ENCODE measurements at places on chromosomes 13 and 19.

- no peak for DNase-seq
These were observed 107.3 kb upstream of the ZNF507 start for GRCh38 chr19:32238076-32238475.

DNA sequence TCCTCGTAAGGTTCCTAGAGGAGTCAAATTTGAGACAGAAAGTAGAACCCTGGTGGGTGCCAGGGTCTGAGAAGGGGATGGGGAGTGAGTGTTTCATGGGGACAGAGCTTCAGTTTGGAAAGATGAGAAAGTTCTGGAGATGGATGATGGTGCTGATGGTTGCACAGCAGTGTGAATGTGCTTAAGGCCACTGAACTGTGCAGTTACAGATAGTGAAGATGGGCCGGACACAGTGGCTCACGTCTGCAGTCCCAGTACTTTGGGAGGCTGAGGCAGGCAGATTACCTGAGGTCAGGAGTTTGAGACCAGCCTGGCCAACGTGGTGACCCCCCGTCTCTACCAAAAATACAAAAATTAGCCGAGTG lies 917 bp downstream of the SPC24 start:
- no peak for DNase-seq

DNA sequence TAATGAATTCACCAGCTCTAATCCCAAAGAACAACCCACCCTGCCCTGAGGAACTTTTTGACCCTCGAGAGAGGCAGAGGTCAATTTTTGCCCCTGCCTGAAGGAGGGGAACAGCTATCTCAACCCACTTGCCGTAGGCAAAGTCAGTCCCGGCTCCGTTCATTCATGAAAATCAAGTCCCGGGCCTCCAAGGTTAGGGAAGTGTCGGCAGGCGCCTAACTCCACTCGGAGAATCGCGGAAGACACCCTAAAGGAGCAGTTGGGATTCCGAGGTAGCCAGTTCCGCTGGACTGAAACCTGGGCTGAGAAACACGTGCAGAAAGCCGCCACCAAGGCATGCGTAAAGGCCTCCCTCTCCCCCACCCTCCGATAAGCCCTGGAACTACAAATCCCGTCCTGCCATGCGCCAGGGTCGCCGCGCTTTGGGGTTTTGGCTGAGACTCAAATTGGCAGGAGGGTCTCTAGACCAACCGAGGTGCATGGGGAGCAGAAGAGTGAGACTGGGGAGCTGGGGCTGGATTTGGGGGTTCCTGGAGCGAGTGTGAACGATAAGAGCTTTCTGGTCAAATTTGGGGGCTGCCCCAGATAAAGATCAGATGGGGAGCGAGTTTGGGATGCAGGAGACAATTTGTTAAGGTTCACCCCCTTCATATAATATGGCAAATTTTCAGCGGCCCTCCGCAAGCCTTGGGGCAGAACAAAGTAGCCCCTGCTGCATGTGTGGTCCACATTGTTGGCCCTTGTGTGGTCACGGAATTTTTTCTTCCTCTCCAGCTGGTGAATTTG lies at the start of gene TNPO2:
Gene TNPO2, minus strand, starts transcription at position 292 of the 786 bp plus-strand sequence. CDS start 2,955 bp downstream, outside the sequence.
- DNase-seq: peak; percentile 87

DNA sequence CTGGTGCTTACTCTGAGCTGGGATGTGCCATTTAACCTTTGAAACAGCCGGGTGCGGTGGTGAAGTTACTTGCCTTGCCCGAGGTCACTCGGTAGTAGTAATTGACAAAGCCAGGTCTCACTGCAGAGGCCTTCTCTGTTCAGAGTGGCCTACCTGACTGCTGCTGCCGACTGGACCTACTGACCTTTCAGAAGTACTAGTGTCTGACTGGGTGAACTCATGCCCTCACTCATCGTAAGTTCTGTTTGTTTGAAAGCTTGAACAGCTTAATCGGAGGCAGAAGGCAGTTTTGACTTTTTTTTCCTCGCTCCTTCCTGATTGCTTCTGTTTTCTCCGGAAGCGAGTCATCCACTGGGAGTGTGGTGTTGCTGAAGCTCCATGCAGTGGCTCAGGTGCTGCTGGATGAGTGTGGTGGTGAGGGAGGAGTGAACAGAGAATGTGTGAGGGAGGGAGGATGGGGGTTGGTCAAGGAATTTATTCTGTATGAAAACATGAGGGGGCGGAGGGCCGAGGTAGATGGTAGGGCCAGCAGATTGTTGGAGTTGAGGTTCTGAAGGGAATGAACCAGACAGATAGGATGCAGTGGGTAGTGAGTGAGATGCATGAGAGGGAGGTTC lies 2.7 kb downstream of the SPINT2 start:
- no peak for DNase-seq

DNA sequence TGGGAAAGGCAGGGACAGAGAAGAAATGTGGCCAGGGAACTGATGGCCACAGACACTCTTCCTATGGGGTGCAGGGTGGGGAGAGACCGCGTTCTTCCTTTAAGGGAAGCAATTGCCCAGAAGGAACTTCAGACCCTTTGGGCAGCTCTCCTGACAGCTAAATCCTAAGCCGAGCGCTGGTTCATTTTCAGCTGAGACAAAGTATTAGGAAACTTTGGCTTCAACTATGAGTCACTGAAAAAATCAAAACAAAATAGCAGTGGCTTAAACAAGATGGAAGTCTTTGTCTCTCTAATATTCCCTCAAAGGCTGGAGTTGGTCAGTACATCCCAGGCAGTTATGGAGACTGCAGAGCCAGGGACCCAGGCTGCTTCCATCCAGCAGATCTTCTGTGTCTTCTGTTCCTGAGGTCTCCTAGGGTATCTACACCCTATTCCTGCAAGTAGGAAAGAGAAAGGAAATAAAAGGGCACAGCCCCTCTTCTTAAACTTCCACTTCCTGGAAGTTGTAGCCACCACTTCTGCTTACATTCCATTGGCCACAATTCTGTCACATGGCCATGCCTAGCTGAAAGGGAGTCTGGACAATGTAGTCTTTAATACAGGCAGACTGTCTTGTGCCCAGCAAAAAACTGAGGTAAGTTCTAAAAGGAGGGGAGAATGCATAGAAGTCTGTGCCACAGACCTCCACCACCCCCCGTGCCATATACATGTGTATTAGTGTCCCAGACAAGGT lies 163.5 kb downstream of the KATNAL1 start:
- DNase-seq: no peak

GRCh38 chr13:85638815-85639393 lies 160.3 kb downstream of the SLITRK6 start:
- DNase-seq: no peak

GRCh38 chr13:44833139-44833538 lies 156.1 kb downstream of the NUFIP1 start:
- DNase-seq: no peak

DNA sequence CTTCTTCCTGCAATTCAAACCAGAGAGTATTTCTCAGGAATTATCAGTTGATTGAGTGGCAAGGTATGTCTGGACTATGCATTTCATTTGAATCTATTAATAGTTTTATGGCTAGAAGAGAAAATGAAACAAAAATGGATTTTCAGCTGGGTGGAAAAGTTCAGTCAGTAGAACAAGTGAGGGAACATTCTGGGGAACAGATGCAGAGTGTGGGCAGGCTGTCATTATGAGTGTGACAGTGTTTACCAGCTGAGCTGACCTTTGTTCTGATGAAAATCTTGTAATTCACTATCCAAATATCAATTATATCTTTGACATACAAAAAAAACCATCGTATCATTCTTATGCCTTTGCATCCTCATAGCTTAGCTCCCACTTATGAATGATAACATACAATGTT lies 2.6 kb upstream of the CLC start:
- DNase-seq: no peak

DNA sequence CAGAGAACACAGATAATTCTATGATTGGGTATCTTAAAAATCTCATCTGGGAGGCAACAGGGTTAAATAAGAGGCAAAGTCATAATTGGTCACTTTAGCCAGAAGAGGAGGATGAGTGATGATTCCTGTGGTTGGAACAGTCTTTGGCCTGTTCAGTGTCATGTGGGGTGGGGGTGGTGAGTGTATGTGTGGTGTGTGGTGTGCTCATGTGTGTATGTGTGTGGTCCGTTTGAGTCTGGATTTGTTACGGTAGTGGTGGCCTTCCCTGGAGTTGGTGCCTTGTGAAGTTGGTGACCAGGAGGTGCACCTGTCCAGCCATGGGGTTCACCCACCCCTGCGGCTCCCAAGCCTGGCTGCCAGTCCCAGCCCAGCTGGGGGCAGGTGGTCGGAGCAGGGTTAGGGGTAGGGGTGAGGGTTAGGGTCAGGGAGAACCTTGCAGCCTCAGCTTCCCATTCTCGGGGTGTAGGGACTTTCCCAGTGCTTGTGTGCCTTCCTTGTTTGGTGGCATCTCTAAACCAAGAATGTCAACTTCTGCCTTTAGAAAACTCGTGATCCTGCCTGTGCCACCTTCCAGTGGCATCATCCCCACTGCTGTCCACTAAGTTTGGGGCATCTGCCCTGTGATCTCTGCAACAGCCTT lies 97.5 kb downstream of the RAB20 start:
- no peak for DNase-seq

DNA sequence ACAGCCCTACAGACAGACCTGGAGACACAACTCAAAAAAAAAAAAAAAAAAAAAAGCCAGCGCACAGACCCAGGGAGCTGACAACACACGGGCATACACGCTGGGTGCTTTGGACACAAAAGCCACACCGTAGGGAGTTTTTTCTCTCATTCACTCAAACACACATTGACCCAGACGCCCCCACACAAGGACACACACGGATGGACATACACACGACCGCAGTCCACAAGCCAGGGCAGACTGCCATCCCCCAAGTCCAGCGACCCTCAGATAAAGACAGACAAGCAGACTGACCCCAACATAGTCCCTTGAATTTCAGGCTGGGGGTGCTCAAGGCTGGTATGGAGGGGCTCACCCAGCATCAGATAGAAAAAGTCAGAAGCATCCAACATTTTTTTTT lies 12.0 kb upstream of the TUBB4A start:
- no peak for DNase-seq

DNA sequence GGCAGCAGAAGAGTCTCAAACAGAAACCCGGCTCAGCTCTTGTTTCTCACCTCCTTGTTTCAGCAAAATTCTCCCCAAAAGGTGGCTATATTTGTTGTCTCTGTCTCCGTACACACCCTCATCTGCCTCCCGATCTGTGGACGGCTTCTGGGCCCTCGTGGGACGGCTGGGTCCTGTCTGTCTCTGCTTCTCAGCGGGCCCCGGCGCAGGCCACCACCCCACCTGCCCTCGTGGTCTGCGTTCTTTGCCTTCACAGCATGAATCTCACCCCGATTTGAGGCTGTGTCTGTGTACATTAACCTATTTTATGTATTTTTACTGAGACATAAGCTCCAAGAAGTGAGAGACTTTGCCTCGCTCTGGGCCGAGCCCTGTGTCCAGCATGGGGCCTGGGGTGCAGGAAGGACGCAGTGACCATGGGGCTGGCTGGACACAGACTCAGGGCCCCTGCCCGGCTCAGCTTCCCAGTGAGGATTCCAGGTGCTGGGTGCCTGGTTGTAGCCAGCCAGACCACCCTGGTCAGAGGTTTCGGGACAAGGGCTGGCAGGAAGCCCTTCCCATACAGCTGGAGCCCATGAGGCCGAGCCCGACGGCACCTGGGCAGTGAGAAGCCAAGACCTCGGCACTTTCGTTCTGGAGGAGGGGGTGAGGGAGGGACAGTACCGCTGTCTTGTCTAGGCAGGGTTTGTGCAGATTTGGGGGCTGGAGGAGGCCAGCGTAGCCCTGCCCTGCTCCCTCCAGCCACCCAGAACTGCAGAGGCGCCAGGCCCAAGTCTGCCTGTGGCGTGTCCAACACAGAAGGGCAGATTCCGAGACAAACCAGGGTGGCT lies 78.5 kb upstream of the MCF2L start:
- DNase-seq: no peak

DNA sequence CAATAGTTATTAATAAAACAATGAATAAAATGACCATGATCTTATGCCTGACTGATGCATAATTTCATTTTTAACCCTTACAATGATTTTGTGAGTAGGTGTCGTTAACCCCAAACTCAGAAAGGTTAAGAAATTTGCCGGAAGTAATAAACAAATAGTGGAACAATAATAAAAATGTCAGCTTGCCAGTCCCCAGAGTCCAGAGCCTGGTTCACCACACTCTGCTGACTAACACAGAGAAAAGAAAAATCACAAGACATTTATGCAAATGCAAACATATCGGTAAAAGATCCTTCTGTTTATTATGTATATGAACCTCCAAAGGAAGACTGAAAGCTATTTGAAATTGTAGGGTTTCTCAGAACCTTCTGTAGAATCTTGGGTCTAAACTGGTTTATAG lies 563.7 kb downstream of the EFNB2 start:
- no peak for DNase-seq

GRCh38 chr19:11558881-11559828 lies at the start of gene ELOF1:
Gene ELOF1 (minus strand): TSS chr19:11559230. CDS start chr19:11554347, 4,883 bp downstream.
- peak; percentile 99 for DNase-seq

GRCh38 chr13:73216381-73216831 lies 157.6 kb downstream of the KLF5 start:
- no peak for DNase-seq

DNA sequence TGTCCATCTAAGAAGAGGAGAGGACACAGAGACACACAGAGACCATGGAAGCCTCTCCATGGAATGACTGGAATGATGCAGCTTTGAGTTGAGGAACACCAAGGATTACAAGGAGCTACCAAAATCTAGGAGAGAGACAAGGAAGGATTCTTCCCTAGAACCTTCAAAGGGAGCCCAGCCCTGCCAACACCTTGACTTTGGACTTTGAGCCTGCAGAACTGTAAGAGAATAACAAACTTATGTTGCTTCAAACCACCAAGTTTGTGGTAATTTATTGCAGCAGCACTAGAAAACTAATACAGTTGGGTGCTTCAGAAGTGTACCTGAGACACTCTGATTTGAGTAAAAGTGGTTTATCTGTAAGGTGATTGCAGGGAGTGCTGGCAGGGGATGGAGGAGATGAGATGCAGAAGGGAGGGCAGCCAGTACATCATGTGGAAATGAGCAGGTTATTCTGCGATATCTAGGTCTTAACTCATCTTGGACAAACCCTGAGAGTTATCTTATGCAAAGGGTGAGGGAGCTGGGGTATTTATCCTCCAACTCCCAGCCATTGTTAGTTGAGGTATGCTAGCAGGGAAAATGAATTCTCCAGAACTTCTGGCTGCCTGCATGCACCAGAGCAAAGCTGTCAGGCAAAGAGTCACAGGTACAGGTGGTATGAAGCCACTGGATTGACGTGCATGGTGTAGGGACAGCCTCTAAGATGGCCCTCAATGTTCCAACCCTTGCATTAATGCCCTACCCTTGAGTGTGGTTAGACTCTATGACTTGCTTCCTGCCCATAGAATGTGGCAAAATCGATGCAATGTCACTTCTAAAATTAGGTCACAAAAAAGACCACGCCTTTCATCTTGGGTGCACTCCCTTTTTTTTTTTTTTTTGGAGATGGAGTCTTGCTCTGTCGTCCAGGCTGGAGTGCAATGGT lies 31.3 kb upstream of the ADGRL1 start:
- no peak for DNase-seq

- no peak for DNase-seq
These were observed 301 bp downstream of the POP4 start for GRCh38 chr19:29606420-29606747.

All from BE2C (cell line).